NCI-H774 (cell line): ENCODE measurements at places on chromosomes 16 and 17.

GRCh38 chr16:66304151-66304550 lies 62.3 kb upstream of the CDH5 start:
- DNase-seq, result no peak

GRCh38 chr17:5785338-5785737 lies 201.0 kb upstream of the NLRP1 start:
- DNase-seq, result no peak

GRCh38 chr17:72432143-72432621 lies 311.4 kb downstream of the SOX9 start:
- DNase-seq, result no peak

GRCh38 chr16:15958703-15959348 lies 9.4 kb downstream of the ABCC1 start:
- no peak for DNase-seq

GRCh38 chr17:51640108-51640622 lies 379.8 kb downstream of the UTP18 start:
- DNase-seq, result peak; percentile 64

GRCh38 chr17:977166-977565 lies 2.4 kb downstream of the NXN start:
- no peak for DNase-seq
